ENCODE measurements at places on chromosomes 6 and 20.

GRCh38 chr6:82372656-82373055 lies 9.0 kb downstream of the TPBG start:
- DNase-seq = no peak

GRCh38 chr20:59165891-59166709 lies 2.5 kb downstream of the ZNF831 start:
- no peak for DNase-seq

DNA sequence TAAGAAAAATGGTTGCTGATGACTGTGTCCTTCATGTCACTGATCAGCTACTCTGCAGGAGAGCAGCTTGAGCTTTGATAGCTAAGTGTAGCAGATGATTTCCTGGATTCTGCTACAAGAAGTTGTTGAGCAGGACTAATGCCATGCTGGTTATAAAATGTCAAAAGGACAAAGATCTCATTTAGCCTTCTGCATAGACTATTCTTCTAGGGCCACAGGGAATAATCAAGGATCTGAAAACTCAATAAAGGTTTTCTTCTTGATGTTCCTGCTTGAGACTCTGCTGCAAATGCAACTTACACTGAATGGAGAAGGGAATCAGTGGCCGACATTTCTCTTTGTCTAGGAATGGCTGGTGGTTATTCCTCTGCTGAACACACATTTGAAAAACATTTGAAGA lies 360.3 kb upstream of the PTCHD4 start:
- no peak for DNase-seq

- no peak for DNase-seq
Observed at GRCh38 chr6:89597372-89597771, 41.2 kb downstream of the LYRM2 start.

DNA sequence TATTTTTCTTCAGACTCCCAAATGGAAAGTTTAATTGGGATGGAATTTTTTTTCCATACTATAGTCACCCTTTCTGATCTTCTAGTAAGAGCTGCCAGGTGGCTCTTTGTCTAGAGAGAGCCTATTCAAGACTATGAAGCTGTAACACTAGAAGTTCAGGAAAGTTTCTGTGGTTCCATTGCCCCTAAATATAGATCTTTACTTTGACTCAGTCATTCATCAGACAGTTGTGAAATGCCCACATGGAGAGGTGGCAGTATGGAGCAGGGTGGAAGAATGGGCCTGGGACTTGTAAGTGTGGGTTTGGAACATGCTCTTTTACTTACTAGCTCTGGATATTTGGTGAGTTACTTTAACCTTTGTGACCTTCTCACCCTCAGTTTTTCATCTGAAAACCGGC lies 87.8 kb downstream of the CTNNBL1 start:
- DNase-seq = no peak

- DNase-seq = no peak
Observed at GRCh38 chr6:131322125-131322524, 186.9 kb downstream of the AKAP7 start.

DNA sequence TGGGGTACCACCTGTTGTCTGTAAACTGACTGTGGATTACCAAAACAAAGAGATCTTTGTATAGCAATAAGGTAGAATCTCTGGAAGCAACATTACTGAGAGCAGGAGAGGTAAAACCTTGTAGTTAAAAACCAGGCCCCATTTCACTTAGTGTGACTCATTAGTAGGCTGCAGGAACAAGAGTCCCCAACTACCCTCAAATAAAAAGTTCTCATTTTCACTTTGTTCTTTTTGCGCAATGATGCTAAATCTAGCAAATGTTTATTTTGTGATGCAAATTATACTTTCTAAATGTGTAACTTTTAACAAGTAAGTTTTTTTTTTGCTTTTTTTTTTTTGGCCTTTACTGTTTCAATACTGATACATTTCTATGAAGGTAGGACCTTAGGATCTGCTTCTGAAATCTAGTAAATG lies 67.1 kb downstream of the ESF1 start:
- no peak for DNase-seq

DNA sequence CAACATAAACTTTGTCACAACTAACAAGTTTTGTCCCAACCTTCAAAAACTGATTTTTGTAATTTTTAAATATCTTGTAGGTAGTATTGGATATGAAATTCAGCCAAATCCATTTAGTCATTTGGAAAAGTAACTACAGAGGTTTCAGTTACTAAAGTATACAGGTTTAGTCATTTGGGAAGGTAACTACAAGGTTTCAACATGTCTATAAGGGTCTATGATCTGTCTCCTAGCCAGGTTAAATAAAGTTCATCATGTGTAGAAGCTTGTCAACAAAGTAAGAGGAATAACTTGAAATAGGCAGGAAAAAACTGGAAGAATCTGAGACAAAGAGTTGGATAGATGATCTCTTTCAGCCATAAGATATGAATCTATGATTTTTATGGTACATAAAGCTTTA lies 229.8 kb downstream of the COL12A1 start:
- no peak for DNase-seq

- no peak for DNase-seq
Observed at GRCh38 chr20:50472693-50473664, 37.2 kb upstream of the PTPN1 start.

DNA sequence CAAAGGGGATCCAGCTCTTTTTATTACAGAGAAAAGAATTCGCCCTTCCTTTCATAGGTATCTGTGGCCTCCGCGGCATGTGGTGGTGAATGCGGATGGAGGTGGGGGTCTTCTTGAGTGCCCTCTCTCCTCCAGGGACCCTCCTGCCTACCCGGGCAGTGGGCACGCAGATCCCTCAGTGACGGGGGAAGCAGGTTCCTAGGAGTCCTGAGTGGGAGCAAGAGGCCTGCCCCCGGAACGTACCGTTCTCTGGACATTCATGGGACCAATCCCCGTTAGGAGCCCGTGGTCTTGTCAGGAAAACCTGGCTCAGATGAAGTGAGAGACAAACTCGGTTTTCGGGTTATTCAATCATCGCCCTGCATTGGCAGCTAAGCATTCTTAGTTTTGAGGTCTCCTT lies 56.4 kb downstream of the SMOC2 start:
- DNase-seq = no peak

DNA sequence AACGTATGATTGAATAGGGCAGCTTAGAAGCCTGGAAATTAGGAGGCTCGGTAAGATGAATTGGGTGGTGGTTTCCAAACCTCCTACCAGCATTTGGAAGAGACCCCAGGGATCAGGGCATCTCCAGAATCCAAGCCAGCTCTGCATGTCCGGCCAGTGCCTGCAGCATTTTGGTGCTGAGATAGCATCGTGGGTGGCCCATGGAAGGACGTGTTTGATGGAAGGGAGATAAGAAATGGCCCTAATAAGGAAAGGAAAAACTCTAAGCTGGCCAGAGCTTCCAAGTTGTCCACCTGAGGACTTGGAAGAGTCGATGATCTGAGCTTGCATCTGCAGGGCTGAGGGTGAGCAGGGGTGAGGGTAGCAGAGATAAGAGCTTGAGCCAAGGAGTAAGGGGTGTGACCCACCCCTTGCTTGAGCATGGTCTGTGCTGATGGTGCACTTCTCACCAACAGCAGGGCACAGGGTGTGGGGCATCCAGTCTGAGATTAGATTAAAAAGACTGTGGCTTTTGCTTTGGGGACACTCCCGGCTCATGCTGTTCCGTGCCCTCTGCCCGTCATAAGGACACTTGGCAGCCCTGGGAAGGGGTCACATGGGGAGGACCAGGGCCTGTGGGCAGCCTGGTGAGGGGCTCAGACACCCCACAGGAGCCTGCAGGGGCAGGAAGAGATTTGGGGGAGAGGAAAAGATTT lies 213.2 kb downstream of the ERMARD start:
- DNase-seq = no peak

- DNase-seq = no peak
Observed at GRCh38 chr6:122694602-122695001, 84.4 kb downstream of the PKIB start.

DNA sequence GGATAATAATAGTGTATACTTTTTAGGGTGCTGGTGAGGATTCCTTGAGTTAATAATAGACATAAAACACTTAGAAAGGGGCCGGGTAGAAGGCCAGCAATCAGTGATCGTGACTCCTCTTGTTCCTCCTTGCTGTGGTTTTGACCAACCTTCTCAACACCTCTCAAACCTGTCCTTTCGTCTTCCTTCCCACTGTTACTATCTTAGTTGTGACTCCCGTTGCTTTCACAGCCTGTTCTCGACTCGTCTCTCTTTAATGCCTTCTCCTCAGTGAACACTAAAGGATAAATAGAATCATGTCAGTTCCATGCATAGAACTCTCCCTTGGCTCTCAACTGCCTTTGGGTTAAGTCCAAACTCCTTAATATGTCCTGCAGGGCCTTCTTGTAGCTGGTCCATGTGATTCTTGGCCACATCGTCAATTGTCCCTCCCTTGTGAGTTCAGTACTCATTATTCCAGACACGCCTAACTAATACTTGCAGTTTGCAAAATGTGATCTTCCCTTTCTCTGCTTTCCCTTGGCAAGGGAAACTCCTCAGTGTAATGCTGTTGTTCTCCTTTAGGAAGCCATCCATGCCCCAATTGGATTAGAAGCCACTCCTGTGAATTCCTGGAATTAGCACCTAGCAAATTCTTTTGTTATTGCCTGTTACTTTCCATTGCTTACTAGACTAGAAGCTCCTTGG lies 164.9 kb downstream of the UTRN start:
- no peak for DNase-seq

DNA sequence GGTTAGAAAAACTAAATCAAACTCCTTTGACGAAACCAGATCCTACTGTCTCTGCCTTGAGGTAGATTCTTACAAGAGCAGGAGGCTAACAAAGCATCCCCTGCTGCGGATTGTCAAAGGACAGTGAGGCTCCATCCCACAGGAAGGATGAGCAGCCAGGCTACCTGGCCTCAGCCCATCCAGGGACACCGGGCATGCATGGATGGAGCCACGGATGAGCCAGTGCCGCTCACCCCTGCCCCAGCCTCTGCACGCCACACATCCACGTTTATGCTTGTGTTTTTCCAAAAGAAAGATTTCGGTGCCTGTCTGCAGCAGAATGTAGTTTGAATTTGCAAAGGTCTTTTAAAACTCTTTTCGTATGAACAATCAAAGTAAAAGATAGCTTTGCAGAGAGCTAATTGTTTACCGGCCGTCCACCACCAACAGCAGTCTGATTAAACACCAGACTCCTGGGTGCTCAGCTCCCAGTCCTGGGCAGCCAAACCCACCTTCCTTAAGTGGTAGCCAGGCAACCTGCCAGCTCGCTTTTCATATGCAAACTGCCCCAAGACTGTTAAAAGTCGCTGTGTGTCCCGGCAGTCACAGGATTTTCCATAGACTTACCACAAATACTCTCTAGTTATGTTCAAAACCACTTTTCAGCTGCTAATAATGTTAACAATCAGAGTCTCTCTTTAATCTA lies 999 bp downstream of the THBS2 start:
- DNase-seq = peak; percentile 69

DNA sequence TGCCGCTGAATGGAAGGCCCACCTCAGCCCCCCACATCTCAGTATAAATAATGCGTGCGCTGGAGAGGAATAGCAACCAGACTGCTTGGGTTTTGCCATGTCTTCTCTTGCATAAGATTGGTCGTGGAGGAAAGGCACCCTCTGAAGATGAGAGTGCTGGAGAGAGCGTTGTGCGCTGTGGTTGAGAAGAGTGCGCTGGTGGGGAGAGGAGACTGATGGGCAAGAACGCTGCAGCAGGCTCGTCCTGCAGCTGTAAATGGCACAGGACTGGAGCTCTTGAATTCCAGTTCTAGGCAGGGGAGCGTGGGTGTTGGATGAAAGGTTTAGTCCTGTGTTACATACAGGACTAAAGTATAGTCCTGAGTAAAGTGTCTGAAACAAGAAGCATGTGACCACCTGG lies 51.5 kb downstream of the RPRD1B start:
- DNase-seq = no peak

GRCh38 chr6:112899541-112899940 lies 552.4 kb downstream of the RFPL4B start:
- no peak for DNase-seq

DNA sequence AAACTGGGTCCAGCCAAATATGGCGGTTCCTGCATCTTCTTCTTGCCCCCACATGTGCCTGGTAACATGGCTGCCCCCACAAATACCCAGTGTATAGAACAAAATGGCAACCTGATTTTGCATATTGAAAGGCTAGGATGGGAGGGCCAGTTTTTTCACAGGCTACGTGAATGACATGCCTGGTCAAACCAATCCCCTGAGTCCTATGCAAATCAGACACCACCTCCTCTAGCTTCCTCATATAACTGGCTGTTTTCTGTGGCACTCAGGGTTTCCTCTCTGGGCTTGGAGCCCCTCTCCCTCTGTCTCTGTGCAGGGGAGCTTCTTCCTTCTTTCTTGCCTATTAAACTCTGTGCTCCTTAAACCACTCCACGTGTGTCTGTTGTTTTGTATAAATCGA lies 372.1 kb downstream of the KIF16B start:
- no peak for DNase-seq

DNA sequence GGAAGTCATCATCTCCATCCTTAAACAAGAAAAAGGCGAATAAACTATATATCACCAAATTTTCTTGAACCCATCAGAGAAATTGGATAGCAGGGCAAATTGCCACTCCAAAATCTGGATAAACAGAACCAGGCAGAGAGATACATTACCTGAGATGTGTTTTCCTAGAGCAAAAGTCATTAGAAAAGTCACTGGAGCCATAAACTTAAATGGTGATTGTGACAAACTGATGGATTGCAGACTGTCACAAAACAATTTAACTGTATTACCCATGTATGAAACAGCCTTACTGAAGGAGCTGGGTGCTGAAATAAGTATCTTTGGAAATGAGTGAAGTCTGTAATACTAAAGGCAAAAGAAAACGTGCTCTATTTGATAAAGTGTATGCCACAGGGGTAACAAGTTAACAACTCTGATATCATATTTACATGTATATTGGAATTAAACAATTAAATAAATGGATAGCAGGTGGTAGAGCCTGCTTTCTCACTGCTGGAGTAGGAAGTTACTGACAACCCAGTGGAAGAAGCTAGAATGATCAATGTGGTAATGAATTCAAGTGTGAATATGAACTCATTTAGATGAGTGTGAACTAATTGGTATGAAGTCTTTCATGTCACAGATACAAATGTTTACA lies 186.9 kb downstream of the LMBRD1 start:
- DNase-seq = no peak

- DNase-seq = no peak
Observed at GRCh38 chr20:49976542-49976941, 6.2 kb upstream of the SNAI1 start.

DNA sequence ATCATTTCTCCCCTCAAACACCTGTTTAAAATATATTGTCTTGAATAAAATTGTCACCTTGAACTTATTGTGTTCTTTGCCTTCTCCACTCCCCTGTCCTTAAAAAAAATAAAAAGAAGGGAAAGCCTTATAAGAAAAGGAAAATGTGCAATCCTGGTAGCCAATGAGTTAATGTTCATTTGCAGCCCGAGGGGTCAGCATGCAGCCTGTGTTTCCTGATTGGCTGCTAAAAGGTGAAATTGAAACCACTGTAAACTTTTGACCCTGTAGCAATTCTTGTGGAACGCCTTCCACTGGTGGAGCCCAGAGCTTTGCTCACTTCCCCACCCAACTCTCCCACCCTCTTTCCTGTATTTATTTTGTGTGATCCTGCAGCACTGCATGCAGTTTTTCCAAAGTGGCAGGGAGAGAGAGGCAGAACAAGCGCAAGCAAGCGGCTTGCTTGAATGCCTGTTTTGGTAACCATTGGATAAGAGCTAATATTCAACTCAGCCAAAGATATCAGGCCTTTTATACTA lies 74.9 kb downstream of the NCOA3 start:
- peak; percentile 96 for DNase-seq

Measured in stomach (tissue), 19 donors.